ENCODE measurements at places on chromosomes 11 and 22.

DNA sequence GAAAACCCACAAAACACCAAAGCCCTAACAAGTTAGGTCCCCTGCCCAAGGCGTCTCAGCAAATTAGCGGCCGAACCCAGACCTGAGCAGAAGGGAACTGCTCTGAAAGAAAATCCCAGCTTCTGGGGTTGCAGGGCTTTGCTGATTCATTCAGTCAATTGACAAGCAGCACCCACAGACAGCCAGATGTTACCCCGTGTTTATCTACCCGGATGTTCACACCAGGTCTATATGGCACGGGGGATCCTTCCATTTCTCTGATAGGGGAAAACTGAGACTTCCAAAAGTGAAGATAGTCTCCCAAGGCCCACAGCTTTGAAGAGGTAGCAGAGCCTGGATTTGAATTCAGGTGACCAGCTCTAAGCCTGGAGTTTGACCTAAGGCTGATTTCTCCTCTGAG, 14.0 kb upstream of the OAF start:
- DNase-seq, result no peak

DNA sequence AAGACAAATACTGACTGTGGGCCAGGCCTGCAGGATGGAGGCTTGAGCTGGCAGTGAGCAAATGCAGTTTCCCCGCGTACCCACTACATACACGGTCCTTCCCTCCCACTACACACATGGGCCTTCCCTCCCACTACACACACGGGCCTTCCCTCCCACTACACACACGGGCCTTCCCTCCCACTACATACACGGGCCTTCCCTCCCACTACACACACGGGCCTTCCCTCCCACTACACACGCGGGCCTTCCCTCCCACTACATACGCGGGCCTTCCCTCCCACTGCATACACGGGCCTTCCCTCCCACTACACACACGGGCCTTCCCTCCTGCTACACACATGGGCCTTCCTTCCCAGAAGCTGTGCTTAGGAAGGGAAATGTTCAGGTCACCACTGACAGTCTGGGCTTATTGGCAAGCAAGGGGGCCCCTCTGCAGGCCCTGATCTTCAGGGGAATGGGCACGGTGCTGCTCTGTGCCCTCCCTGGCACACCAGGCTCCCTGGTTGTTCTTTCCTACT, 10.8 kb downstream of the DNAL4 start:
- no peak for DNase-seq

DNA sequence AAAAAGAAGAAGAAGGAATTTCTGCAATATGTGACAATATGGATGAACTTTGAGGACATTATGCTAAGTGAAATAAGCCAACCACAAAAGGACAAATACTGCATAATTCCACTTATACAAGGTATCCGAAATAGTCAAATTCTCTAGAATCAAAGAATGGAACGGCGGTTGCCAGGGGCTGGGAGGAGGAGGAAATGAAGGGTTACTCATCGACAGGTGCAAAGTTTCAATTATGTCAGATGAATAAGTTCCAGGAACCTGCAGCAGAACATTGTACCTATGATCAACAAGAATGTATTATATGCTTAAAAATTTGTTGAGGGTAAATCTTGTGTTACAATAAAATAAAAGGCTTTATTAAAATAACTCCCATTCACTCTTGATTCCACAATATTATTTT, 49.0 kb downstream of the SC5D start:
- no peak for DNase-seq

DNA sequence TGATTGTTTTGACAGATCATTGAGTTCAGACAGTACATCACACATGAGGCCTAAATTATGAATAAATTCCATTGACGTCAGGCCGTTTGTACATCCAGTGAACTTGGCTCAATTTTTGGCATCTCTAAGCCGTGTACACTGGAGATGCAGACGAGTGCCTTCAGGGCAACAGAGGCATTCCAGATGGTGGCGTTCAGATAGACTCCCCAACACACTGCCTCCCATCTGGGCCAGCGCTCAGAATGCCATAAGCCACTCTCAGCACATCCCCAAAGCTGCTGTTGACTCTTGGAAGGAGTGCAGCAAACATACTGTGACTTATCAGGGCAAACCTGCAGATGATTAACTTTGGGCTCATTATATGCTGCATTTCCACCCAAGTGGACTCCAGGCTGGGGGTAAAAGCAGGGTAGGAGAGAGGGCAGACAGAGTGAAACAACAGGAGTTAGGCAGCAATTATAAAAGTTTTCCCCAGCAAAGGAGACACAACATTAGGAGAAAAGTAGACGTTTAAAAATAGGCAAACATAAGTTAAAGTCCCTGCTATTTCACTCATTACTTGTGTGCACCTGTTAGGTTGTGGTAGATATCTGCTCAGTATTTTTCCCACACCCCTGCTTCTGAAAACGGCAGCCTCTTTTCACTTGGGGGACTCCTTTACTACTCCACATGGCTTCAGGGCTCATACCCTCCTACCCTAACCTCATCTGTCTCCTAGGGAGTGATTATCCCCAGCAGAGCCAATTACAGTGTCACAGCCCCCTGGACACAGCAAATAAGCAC, 60.2 kb upstream of the PDE3B start:
- no peak for DNase-seq

DNA sequence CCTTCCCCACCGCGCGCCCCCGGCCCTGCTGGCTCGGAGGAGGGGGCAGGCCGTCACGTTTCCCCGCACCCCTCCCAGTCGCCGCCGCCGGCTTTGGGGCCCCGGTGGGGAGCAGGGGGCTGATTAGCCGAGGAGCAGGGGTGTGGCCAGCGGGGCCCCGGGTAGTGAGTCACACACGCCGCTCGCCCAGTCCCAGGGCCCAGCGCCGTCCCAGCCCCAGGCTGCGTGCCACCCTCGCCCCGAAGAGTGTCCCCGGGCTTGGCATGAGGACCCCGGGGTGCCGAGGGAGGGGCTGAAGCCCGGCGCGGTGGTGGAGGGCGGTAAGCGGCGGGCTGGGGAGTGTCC, 34.4 kb downstream of the PRDM11 start:
- DNase-seq, result no peak

DNA sequence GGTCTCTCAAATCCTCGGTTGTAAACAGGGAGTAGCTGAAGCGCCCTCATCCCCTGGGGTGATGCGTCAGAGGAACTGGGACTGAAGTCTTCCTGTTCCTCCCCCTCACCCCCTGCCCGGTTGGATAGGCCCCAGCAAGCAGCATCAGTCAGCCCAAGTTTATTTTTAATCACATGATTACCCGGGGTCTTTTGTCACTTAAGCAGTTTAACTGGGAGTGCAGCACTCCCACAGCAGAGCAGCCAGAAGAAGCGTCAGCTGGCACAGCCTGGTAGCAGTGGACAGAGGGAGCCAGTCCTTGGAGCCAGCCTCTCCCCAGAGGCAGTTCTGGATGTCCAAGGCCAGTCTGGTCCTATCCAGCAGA, 342.1 kb downstream of the CTTN start:
- no peak for DNase-seq

DNA sequence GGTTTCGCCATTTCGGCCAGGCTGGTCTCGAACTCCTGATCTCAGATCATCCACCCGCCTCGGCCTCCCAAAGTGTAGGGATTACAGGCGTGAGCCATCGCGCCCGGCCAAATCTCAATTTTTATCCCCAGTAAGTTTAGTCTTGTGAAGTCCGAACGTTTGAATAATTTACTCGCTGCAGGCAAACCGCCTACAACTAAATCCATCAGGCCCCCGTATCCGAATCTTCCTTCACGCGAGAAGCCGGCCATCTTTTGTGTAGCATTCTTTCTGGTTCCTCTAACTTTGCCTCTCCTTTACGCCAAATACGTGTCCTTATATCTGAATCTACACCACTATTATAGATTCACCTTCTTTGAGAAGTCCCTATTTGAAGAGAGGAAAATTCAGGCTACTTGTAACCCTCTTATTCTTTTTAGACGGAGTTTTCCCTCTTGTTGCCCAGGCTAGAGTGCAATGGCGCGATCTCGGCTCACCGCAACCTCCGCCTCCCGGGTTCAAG, 581 bp upstream of the EIF3L start:
- no peak for DNase-seq

DNA sequence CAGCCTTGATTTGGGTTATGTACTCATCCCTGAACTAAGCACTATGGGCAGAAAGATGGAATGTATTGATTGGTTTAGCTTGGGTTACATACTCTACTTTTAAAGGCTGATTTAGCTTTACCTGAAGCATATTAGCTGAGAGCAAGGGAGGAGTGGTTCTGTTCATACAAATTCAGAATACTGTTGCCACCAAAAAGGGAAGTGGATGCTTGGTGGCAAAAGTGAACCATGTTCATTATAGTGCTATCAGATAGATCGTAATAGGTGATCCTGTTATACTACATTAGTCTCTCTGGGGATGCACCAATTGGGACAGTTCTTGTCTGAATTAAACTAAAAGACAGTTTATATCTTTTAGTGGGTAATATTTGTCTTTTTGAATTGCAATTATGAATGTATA, 44.5 kb upstream of the RRM1 start:
- DNase-seq, result no peak

DNA sequence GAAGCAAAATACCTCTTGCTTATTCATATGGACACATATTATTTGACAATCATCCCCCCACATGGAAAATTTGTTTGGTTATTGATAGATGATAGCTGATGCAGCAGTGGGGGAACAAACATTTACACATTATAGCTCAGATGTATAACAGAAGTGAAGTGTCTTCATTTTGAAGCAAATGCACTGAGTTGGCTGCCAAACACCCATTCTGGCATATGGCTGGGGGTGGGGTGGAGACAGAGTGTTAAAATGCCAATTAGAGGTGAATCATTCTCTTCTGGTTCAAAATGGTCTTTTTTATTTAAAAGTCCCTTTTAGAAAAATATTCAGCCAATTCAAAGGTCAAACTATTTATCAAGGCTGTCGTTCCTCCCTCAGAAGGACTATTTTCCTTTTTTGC, 157.3 kb upstream of the TRPC6 start:
- DNase-seq, result no peak

DNA sequence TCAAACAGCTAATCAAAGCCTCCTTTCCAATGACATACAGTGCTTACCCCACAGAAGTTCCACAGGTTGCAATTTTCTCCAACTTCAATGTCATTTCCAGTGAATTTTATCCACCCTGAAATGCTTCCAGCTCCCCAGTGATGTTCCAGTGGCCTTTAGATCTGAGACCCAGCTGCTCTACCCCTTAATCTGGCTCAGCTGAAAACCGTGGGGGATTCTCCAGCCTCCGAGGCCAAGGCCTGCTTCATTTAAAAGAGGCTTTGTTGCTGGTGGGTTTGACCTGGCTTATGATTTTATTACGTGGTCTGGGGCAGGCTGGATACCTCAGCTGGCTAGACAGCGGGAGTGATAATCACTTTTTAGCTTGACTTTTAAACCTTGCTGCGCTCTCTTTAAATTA, 10.9 kb downstream of the HEPHL1 start:
- DNase-seq, result no peak

DNA sequence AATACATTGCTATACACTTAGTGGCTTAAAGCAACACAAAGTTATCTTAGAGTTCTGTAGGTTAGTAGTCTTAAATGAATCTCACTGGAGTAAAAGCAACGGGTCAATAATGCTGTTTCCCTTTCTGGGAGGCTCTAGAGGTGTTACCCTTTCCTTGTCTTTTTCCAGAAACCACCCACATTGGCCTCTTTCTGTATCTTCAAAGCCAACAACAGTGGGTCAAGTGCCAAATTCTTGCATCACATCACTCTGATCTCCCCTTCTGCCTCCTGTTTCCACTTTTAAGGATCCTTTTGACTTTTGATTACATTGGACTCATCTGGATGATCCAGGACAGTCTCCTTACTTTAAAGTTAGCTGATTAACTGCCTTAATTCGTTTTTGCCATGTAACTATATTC, 93.6 kb downstream of the DDX10 start:
- no peak for DNase-seq

DNA sequence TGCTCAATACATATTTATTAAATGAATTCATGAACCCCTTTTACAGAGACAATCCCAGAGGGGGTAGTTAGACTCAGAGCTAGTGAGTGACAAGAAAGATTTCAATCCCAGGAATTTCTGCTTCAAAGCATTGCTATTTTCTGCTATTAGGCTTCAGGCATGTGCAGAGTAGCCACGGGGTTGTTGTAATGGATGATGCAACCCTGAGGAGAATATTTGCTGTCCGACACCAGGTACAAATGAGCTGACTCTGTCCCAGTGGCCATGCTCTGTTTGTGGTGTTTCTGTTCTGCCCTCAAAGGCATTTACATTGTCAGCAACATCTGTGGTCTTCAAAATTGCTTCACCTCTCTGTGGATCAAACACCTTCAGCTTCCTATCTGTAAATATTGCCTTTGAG, 102.6 kb downstream of the CSNK2A3 start:
- DNase-seq, result no peak

DNA sequence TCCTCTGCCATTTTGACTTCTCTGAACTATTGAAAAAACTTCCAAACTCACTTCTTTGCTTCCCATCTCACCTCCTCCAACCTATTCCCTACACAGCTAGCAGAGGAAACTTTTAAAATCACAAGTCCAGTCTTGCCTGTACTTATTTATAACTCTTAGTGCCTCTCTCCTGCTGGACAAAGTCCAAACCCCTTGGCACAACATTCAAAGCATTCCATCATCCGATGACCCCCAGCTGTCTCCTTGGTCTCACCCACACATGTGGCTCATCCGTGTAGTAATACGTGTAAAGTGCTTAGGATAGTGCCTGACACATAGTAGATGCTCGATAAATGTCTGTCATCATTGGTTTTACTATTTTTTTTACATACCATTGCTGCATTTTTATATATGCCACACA, 101.4 kb downstream of the PARVA start:
- DNase-seq, result no peak

DNA sequence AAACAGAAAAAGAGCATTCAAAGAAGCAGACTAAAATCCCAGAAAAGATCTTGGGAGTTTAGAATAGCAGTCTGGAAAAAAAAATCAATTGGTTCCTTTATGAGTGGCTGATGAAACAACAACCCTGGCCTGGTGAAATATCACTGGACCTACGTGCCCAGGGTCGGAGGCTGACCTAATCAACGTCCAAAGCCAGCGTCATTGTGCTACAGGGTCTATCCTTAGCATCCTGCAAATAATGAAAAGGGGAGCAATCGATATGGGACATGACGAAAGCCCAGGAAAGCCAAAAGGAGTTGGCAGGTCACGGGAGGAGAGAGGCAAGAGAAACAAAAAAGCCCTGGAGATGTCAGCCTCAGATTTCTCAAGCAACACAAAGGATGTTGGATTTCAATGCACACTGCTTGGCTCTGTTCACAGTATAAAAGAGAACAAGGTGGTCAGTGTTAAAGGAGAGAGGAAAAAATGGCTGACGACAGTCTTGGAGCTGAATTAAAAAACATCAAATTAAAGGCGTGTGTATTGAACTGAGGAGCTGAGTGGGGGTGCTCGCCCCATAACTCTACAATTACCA, 148.8 kb downstream of the BLID start:
- DNase-seq, result no peak

- no peak for DNase-seq
Measured at GRCh38 chr11:71977743-71978418, 20.8 kb upstream of the IL18BP start.
